ENCODE measurements at places on chromosomes 7 and 10.
A peak's percentile ranks its signal among the peaks of the same experiment; 100 is the strongest.

GRCh38 chr7:19754521-19755116 lies 18.8 kb downstream of the TMEM196 start:
- DNase-seq: no peak

DNA sequence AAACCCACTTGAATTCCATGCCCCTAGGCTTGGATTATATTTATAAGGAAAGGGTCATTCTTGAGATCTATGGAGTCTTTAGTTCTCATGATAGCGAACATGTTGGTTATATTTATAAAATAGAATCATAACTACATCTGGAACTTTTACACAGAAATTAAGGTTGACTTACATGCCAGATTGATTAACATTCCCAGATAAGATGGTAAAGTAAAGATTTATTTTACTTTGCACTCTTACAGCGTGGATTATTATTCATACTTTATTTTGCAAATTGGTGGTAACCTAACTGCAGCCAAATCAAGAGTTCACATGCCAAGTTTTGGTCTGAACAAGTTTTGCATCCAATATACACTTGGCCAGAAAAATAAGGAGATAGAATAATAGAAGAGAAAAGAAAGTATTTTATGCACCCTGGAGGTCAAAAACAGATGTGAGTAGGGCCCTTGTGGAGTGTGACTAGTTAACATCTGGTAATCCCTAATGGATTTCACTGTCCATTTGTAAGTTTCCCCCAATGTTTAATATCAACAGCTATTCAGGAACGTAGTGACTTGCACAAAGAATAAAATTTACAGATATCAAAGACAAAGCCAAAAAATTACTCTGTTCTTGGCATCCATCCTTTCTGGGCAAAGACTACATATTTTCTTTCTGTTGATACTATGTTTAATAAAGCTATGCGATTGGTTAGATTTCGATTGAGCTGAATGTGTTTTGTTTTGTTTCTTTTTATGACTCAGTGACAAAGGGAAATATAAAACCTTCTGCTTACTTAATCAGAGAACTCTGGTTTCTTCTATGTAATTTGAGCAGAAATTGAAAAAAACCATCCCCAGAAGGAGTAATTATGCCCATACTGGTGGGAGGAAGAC lies 10.1 kb upstream of the TMEM26 start:
- no peak for DNase-seq

DNA sequence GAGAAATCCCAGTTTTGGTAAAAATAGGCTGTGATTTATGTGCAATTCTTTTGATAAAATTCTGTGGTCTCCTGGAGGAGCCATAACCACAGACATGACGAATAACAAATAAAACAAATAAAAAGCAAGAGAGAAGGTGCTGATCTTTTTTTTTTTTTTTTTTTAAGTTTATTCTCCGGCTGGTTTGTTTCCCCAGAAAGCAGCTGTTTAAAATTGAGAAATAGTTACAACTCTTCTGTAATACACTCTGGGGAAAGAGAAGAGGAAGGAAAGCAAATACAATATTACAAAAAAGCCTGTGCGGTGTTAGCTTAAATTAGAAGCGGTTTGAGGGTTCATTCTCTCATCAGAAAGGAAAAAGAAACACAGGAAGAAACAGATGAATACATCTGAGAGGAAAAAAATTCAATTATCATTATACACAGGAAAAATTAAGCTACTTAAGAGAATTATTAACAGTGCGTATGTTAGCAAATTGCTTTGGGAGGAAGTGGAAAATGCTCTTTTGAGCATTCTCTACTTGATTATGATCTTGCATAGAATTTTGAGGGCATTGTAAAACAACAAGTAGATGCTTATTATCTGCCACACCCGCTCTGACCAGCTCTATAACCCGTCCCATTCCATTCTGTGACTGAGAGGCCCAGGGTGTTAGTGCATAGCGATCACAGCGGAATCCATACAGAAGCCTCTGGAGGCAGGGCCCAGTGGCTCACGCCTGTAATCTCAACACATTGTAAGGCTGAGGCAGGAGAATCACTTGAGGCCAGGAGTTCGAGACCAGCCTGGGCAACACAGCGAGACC lies 40.6 kb upstream of the WAC start:
- DNase-seq: no peak

DNA sequence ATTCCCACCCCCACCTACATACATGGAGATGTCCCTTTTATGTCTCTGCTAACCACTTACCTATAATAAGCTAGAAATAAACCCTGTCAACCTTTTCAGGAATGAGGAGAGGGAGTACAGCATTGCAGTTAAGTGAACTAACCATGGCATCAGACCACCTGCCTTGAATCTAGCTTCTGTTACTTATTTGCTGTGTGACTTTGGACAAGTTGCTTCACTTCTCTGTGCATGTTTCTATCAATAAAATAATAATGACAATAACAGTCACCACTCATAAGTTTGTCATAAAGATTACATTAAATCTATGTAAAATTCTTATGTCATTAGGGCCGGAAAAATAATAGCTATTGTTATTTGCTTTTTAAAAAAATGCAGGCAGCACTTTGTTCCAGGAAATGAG lies 881.1 kb upstream of the AUTS2 start:
- DNase-seq: no peak

DNA sequence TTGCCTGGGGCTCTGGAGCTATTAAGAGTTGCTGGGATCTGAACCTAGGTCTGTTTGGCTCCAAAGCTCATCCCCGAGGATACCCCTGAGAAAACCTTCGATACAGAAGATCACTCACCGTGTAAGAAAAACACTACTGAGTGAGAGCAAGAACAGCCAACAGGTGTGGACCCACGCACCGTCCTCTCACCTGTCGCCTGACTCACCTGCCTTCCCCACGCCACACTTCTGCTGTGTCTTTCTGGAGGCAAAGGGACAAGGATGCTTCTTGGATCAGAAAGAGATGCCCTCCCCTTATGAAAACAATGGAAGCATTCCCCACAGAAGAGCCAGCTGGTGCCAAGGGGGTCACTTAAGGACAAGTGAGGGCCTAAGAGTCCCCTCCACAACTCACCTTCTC lies 46.7 kb downstream of the COL13A1 start:
- no peak for DNase-seq

DNA sequence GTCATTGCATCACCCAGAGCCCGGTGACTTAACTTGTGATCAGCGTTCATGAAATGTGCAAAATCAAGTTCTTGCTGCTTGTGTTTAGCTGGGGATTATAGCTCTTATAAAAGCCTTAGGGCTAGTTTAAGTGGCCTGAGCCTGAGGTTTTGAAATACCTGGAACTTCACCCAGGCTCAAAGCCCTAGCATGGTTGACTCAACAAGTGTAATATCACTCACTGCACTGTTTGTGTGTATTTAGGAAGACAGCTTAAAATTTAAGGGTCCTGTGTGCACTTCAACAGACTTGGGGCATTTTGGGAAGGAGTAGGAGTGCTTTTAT lies 489.5 kb downstream of the GATA3 start:
- DNase-seq: no peak

GRCh38 chr10:61643316-61643751 lies 19.4 kb upstream of the CABCOCO1 start:
- DNase-seq: no peak

DNA sequence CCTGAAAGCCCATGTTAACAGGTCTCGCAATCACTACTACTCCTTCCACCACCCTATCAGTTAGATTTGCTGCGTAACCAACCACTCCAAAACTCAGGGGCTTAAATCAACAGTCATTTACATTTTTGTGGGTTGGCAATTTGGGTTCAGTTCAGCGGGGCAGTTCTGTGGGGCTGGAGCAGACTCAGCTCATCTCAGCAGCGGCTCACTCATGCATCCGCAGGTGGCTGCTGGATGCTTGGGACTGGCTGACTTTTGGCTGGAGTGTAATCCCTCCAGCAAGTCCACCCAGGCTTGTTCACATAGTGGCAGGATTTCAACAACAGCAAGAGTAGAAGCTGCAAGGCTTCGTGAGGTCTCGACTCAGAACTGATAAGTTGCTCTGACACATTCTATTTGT lies 79.2 kb downstream of the NEUROD6 start:
- DNase-seq: no peak

GRCh38 chr10:105068497-105068896 lies 427.4 kb downstream of the SORCS3 start:
- no peak for DNase-seq

GRCh38 chr7:71334541-71334940 lies 202.6 kb downstream of the GALNT17 start:
- DNase-seq: no peak

- DNase-seq: no peak
Measured at GRCh38 chr10:100004805-100005510, 4.8 kb downstream of the DNMBP start.

DNA sequence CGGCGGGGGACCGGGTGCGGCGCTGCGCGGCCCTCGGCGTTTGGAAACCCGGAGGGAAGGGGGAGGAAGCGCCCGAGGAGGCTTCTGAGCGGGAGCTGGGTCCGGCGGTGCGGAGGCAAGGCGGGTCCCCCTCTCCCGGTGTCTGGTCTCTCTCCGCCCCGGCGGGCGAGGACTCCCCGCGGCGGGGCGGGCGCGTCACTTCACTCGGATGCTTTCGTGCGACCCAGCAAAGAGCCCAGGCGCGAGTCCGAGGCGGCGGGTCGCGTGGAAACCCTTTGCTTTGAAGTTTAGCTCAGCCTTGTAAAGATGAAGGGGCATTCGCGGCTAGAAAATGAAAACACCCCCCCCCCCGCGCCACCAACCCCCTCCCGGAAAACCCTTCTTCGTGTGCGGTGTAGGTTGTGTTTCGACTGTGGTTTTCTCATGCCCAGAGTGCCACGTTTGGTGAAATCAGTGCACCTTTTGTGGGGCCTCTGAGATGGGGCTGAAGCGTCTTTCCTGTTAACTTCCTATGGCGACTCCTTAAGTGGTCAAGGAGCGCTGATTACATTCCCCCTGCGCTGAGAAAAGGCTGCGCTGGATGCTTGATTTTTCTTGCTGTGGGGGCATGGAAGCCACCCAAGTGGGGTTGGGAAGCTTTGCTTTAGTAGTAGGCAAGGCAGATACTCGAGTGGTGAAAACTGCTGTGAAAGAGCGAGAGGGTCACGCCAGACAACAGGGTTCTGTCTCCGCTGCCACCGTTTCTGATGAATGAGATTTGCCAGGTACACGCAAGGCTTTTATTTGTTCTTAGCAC lies 876 bp downstream of the GNAI1 start:
- no peak for DNase-seq

DNA sequence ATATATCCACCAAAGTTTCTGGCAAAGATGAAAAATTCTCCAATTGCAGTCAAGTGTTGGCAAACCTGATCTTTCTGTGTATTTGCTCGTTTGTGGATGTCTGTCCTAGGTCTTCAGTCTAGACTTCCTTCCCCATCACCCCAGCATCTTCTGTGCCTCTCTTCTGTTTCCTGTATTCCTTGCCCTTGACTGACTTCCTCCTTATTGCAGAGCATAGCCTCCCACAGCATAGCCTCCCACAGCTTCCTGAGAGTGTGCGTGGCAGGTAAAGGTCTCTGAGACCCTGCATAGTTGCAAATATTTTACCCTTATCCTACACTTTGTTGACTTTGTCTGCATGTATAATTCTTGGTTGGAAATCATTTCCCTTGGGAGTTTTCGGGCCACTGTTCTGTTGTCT lies 18.4 kb downstream of the SLC18A2 start:
- no peak for DNase-seq

GRCh38 chr10:87746911-87747310 lies 71.1 kb downstream of the ATAD1 start:
- DNase-seq: no peak

DNA sequence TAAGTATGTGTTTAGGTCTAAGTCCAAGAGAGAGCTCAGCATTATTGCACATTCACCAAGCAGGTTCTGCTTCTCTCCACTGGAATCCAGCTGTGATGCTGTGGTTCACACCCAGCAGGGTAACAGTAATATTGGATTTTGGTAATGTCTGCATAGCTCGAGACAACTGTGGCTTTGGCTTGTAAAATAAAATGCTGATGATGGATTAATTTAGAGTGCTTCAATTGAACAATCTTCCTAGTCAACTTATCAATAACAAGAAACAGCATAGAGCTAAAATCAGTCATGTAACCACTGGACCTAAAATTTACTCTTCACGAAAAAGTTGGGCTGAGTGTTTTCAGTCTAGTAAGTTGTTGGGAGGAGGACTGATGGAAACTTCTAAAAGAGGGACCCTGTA lies 709.2 kb downstream of the TYW1 start:
- DNase-seq: no peak

GRCh38 chr7:27130540-27131389 lies at the start of gene HOXA4:
HOXA4 (minus strand) TSS chr7:27130757; CDS start chr7:27130733, 24 bp downstream.
- peak; percentile 88 for DNase-seq

DNA sequence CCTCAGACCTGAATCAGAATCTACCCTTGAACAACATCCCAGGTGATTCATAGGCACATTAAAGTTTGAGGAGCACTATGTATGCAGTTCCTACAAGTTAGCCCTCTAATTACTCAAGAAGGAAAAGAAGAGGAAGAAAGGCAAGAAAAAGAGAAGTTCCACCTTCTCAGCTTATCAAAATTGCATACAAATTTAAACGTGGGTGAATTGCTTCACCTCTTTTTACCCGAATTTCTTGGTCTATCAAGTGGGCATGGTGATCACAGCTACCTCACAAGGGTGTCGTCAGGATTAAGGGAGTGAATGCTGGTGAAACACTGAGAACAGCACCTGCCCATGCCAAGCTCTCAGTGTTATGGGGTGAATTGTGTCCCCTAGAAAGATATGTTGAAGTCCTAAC lies 43.8 kb upstream of the PAPSS2 start:
- no peak for DNase-seq

DNA sequence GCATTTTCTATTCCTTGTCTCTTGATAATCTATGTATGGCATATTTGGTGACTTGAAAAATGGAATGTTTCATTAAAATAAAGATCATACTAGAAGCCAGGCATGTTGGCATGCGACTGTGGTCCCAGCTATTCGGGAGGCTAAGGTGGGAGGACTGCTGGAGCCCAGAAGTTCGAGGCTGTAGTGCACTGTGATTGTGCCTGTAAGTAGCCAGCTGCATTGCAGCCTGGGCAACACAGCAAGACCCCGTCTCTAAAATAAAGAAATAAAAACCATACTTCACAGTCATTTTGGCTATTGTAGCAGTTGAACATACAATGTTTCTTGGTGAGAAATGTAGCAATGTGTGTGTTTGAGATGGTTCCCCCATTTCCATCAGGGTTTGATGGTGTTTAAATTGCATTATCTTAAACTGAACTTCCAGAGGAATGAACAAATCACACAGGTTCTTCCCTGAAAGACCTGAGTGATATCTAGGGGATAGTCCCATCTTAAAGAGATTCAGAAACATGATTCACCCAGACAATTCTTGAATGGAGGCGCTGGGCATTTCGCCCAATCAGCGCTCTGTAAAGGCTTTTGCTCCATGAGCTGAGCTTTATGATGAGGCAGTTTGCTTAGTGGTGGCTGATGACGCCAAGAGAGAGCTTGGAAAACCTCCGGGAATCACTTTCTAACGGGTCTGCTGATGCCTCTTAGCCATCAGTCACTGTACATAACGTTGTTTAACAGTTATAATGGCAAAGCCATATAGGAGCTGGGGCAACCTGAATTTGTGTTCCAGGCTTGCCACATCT lies 19.4 kb upstream of the BTBD16 start:
- no peak for DNase-seq

- DNase-seq: no peak
Measured at GRCh38 chr7:22612776-22613175, 112.8 kb upstream of the STEAP1B start.

GRCh38 chr7:20438248-20438647 lies 107.5 kb downstream of the ITGB8 start:
- no peak for DNase-seq

All from naive thymus-derived CD4-positive, alpha-beta T cell (primary cell).